Dermis microvascular lymphatic vessel endothelial cell (primary cell): ENCODE measurements at places on chromosomes 1 and 21. TPM values are rescaled to one million over a fixed set of nuclear protein-coding genes. Genes with fewer than 3 reads are reported as not detected.

SZT2 gene
- total RNA-seq: 8.6 and 14.0 TPM in 2 replicates

CSF3R gene
- not detected in 2 replicates for total RNA-seq

RIMS3 gene
- total RNA-seq: 0.38 and 0.39 TPM in 2 replicates

MYOC gene
- not detected in 2 replicates for total RNA-seq

KCNK1 gene
- total RNA-seq: under 0.01 and 0.13 TPM in 2 replicates

DNAI4 gene
- 1.8 and 1.9 TPM in 2 replicates for total RNA-seq

GNG4 gene
- 0.13 and 0.25 TPM in 2 replicates for total RNA-seq

ZNF593OS gene
- not detected in 2 replicates for total RNA-seq

GFI1 gene
- under 0.01 TPM in 1 of 2 replicates, not detected in the other for total RNA-seq

PPM1J gene
- total RNA-seq: 0.64 and 0.76 TPM in 2 replicates

BACH1 gene
- total RNA-seq: 25.7 and 38.1 TPM in 2 replicates

HCRTR1 gene
- total RNA-seq: 0.77 and 2.8 TPM in 2 replicates

RAD54L gene
- total RNA-seq: 2.0 and 3.0 TPM in 2 replicates

PLA2G2F gene
- not detected in 2 replicates for total RNA-seq

DMAP1 gene
- 11.4 and 16.8 TPM in 2 replicates for total RNA-seq

MYBPH gene
- total RNA-seq: not detected in 2 replicates

PRAMEF1 gene
- not detected in 2 replicates for total RNA-seq
